Hippocampal formation (tissue), 2 donors: ENCODE measurements at places on chromosomes 11 and 22.

DNA sequence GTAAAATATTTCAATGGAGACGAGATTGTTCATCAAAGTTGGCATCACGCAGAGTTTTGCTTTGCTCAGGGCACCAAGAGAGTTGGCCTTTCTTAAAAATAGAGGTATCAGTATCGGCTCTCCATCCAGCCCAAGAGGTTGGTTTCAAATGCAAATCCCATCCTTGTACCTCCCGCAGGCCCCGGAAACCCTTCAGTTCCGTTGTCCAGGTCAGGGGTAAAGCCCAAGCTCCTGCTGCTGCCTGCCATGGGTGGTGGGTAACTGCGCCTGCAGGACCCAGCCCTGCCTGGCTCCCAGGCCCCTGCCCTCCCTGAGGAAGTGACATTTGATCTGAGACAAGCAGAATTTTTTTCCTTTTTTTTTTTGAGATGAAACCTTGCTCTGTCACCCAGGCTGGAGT is 49.3 kb upstream of the RTL6 start:
- DNase-seq, result no peak

DNA sequence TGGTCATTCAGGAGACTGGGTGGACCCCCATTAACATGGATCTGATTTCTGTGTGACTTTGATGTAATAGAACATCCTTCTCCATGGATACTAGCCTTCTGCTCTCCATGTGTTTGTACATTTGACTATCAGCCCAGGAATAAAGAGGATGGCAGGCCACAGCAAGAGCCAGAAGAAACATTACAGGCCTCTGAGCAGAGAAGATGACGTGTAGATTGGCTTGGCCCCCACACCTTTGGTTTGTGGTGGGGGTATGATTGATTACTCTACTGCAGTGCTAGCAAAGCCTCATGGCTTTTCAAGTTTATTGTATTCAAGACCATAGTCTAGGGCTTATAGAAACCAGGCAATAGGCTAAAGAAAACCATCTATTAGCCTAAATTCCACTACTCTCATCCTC is 77.0 kb downstream of the GRAMD1B start:
- DNase-seq, result no peak

GRCh38 chr11:45208135-45208534 is 61.7 kb downstream of the PRDM11 start:
- DNase-seq, result no peak

DNA sequence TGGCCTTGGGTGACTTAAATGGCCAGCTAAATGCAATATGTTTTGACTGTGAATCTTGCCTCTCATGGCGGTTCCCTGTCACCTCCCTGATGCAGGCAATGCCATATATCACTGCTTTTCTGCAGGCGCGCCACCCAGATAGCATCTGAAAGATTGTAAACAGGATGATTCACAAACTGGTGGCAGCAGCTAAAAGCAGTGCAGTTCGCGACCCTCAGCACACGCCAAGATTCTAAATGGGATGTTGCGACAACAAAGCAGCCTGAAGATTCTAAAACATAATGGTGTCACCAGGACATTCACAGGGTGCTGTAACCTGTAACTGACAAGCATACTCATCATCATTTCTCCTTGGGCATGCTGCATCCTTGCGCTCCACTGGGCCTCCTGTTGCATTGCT is 440.4 kb upstream of the CADM1 start:
- DNase-seq, result no peak

DNA sequence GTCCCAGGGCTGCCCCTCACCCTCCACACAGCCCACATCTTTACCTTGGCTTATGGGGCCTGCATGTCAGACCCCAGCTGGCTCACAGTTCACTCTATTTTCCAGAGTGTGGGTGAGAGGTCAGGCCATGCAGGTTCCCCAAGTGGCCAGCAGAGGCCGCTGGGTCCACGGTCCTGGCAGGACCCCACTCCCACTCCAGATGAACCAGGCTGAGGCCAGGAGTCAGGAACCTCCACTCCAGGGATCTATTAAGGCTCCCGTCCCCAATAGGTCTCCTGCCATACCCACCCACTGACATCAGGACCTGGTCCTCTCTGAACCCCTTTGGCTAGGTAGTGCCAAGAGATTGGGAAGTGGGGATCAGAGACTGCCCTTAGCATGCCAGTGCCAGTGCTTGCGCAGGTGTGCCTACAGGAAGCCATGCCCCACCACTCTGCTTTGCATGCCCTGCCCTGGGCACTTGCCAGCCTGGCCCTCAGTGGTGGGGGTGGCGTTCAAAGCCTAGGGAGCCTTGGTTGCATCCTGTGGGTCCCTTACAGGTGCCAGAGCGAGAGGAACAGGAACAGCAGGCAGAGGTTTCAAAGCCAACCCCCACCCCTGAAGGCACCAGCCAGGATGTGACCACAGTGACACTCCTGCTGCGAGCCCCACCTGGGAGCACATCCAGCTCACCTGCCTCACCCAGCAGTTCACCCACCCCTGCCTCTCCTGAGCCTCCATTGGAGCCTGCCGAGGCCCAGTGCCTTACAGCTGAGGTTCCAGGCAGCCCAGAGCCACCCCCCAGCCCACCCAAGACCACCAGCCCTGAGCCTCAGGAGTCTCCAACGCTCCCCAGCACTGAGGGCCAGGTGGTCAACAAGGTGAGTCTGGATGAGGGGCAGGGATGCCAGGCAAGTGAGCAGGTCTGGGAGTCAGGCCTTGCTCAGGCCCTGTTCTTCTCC is 8.3 kb downstream of the SMTN start:
- DNase-seq, result no peak

DNA sequence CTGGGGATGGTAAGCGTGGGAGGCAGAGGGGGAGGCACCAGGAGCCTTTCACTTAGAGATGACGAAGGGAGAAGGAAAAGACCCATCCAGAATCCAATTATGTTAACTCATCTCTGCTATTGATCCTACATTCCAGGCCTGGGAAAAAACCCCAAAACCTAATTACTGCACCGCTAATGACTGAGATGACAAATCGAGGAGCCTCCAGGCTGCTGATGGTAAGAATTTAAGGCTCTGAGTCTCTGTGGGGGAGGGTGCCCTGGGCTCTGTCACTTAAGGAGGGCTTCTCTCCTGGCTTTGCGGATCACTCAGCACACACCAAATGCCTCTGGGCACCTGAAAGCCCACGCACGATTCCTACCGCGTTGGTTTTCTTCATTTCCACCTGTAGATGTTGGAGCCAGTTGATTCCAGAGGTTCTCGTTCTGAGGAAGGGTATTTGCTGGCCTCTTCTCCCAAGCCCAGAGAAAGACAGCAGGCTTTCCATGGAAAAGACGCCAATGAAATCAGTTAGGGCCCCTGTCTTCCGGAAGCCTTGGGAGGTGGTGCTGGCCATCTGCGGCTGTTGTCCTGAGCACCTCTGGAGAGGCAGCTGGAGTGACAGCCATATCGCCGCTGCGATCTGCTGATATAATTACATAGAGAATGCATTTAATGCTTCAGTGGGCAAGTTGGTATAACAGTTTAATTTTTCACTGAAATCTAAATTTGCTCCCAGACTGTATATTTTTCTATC is 751.2 kb downstream of the BRD1 start:
- DNase-seq, result no peak

GRCh38 chr11:105144887-105145286 is 5.3 kb upstream of the CARD18 start:
- DNase-seq, result no peak

- DNase-seq, result no peak
Observed at GRCh38 chr11:44529895-44530412, 35.5 kb upstream of the CD82 start.
